ENCODE measurements at places on chromosomes 2 and 18.

- no peak for DNase-seq
These were observed 401.9 kb downstream of the LRP1B start for GRCh38 chr2:141728886-141729285.

DNA sequence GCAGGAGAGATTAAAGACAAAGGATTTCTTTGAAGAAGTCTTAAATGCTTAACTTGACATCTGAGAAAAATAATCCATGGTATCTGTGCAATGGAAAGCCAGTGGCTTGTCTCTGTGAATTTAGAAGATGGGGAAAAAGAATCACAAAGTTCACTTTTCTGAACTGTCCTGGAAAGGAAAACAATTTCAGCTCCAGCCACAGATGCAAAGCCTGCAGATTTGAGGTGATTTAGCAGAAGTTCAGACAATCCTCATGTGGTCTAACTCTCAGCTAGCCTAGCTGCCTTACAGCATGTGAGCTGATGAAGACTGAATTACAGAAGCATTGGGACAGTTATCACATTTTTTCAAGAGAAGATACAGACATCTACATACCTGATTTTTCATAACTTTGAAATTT, 126.7 kb upstream of the ITGB6 start:
- DNase-seq, result no peak

GRCh38 chr2:218086478-218086877, 17.4 kb downstream of the RUFY4 start:
- no peak for DNase-seq

- no peak for DNase-seq
These were observed 868.8 kb downstream of the EPHA4 start for GRCh38 chr2:220703279-220703678.

- DNase-seq, result peak; percentile 45
These were observed 12.8 kb downstream of the SLC30A3 start for GRCh38 chr2:27249891-27250651.

GRCh38 chr18:57804557-57804956, 1.4 kb upstream of the ATP8B1 start:
- no peak for DNase-seq

- no peak for DNase-seq
These were observed 840.9 kb downstream of the GALR1 start for GRCh38 chr18:78090584-78090983.

DNA sequence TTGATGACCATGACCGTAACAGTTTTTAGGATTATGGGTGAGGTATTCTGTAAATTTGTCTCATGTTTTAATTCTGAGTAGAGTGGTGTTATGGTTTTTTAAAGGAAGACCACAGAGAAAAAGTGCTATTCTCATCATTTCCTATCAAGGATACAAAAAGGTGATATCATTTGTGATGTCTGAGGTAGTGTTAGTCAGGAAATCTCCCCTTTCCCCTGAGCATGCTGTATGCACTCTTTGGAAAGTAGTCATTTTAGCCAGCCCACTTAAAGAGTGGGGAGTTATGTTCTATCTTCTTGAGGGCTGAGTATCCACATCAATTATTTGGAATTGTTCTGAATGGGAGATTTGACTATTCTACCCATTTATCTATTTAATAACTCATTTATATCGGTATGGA, 414.2 kb upstream of the SLC14A2 start:
- DNase-seq, result no peak

GRCh38 chr18:48023334-48024008, 93.0 kb upstream of the SMAD2 start:
- no peak for DNase-seq

DNA sequence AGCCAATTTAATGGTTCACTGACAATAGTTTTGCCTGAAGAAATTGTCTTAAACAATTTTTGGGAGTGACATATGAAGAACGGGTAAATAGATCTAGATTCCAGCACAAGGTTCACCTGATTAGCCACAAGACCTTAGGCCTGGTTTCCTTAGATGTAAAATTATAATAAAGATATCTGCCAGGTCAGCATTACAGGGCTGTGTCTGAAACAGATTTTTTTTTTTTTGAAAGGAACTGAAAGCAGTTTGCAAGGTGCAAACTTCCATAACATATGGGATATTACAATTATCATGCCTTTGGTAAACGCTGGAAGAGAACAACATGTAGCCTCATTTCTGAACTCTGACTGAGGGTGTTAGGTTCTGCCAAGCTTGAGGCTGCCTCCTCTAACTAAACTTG, 599.4 kb downstream of the ERBB4 start:
- DNase-seq, result no peak

GRCh38 chr2:236887531-236887930, 198.2 kb upstream of the COPS8 start:
- DNase-seq, result no peak

- no peak for DNase-seq
These were observed 71.3 kb upstream of the NYAP2 start for GRCh38 chr2:225328192-225328591.

- DNase-seq, result no peak
These were observed 78.0 kb downstream of the CRIM1 start for GRCh38 chr2:36433311-36434217.

DNA sequence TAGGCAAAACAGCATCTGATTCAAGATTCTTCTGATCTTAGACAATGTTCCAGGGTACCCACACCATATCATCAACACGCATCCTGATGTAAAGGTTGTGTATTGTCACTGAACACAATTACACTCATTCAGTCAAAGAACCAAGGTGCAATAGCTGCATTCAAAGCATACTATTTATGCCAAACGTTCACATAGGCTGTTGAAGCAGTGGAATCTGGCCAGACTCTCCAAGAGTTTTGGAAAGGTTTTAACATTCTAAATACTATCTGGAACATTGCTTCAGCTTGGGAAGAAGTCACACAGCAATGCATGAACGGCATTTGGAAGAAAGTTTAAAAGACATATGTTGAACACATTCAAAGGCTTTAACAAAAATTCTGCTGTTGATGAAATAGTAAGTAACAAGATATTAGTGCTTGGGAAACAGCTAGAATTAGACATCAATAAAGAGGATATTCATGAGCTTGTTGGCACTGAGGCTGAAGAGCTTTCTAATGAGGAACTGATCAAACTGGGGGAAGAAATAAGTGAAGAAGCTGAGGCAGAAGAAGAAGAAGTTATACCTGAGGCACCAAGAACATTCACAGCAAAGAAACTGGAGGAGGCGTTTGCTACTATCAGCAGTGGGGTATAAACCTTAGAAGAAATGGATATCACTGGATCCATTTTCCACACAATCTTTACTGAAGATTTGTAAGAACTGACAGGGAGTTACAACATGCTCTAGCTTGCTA, 47.6 kb upstream of the MSH6 start:
- DNase-seq, result no peak

DNA sequence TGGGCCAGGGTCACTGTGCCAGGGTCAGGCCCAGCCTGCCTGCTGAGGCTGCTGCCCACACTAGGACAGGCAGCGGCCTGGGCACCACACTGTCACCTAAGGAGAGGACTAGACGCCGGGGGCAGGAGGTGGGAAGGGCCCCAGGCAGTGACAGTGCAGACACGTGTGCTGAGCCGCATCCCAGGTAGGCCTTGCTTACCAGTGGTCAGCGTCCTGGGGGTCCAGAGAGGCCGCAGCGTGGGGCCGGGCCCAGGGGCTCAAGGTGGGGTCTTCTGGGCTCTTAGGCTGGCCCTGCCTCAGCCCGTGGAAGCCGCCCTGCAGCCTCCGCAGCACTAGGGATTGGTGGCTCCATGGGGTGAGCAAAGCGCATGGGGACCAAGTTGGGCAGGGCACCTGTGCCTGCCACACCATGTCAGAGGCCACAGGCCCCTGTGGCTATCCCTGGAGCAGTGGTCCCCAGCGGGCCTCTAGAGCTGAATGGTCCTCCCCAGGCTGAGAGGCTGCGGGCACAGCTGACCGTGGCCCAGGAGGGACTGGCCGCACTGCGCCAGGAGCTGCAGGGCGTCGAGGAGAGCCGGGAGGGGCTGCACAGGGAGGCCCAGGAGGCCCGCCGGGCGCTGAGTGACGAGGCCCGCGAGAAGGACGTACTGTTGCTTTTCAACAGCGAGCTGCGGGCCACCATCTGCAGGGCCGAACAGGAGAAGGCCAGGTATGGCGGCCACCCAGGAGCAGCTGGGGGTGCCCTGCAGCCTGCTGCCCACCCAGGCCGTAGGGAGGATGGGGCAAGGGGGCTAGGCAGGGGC, 35.2 kb upstream of the SNED1 start:
- no peak for DNase-seq

All from CD4-positive, alpha-beta T cell treated with Interleukin-12 subunit alpha and Interleukin-12 subunit beta, for 1 hour (primary cell).